Urothelium cell line (cell line): ENCODE measurements at places on chromosomes 5 and 9.

DNA sequence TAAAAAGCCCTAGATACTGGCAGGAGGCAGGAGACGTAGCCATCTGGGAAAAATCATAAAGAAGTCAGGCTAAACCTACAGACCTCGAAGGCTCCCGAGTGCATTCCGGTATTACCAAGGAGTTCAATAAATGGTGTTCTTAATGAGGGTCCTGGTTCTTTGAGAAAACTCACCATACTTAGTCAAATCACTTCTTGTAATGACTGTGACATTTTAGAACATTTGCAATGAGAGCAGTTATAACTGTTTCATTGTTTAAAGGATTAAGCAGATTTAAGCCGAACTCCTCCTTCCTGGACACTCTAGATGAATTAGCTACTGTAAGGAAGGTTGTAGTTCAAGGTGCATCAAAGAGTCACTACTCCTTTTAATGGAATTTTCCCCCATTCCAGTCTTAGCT, 67.8 kb downstream of the EFNA5 start:
- no peak for DNase-seq

GRCh38 chr5:43627028-43627427, 24.0 kb downstream of the NNT start:
- DNase-seq, result peak; percentile 64

GRCh38 chr9:99594056-99594780, 227.5 kb upstream of the NR4A3 start:
- no peak for DNase-seq

GRCh38 chr5:91929522-91929817, 546.4 kb upstream of the ARRDC3 start:
- no peak for DNase-seq

DNA sequence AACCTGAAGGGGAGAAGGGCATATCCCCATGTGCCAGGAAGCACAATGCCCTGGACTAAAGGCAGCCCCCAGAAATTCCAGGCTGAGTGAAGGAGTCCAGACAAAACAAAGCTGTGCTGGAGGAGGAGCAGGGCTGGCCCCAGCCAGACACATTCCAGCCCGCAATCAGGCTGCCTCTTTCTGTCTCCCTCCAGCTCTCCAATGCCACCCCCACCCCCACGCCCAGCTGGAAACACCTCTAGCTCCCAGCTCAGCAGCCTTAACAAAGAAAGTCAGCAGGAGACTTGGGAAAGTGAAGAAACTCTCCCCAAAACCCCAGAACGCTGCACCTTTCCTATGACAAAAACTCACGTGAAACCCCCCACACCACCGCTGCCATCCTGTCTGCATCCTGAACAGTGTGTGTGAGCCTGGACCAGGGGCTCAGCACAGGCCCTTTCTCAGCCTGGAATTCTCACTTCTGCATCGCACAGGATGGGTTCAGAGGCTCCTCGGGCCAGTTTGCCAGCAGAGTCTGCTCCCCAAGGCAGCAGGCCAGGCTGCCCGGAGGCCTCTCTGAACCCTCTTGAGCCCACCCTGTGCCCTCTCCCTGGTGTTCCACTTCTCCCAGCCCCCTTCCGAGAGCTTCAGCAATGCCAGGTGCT, 96.2 kb upstream of the ICE1 start:
- no peak for DNase-seq

DNA sequence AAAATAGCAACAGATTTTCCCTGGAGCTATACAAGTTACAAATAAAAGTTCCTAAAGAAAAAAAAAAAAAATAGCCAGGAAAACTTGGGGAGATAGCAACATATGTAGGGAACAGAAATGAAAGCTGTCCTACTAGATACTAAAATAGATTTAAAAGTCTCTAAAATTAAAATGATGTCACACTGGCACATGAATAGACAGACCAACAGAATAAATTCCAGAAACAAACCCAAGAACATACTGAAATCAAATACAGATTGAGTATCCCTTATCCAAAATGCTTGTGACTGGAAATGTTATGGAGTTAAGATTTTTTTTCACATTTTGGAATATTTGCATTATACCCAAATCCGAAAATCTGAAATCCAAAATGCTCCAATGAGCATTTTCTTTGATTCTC, 23.8 kb downstream of the GOLPH3 start:
- DNase-seq, result no peak

- DNase-seq, result no peak
These were observed 104.7 kb upstream of the PRRC1 start for GRCh38 chr5:127412698-127413097.

- no peak for DNase-seq
These were observed 90.3 kb downstream of the ANKRD55 start for GRCh38 chr5:56142614-56143372.

DNA sequence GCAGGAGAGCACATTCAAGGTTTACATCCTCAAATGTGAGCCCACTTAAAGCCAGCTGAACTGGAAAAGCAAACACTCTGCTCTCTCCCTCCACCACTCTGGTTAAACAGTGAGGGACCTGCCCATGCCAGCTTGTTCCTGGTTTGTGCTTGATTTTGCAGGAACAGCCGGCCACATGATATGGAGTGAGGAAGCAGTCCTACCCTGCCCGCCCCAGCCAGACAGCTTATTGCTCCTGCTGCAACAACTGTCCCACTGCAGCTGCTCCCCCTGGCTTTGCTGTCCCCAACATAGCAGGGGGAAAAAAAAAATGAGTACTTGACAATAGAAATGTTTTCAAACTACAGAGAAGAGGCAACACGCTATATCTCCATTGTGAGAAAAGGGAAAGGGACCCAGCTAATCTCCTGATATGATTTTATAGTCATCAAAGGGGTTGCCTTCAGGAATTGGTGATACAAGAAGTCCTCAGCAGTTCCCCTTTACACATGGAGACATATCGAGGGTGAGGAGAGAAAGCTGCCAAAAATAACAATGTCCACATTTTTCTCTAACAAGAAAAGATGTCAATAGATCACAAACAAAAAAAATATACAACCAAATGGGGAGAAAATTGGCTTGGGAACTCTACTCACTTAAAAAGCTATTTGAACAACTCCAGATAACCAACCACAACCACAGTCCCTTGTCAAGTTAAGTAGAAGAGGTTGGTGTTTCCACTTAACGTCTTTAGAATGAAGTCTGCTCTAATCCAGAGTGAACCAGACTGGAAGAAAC, 4.6 kb downstream of the MYO10 start:
- DNase-seq, result no peak

DNA sequence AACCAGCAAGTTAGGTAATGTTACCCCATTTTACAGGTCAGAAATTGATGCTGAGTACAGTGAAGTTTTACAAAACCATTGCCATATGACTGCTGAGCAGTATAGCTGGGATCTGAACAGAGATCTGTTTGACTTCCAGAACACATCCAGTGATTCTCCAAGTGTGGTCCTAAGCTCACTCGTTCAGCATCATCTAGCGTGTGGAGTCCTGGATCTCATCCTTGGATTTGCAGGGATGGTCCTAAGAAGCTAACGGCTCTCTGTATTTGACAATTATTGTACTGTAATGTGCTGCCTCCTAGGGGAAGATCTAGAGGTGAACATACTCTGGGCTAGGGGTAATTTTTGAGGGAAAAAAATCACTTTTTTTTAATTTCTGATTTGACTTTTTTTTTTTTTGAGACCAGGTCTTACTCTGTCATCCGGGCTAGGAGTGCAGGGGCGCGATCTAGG, 1.4 kb downstream of the SLC26A2 start:
- peak; percentile 54 for DNase-seq

- no peak for DNase-seq
These were observed 76.7 kb downstream of the GRAMD2B start for GRCh38 chr5:126499853-126500342.

GRCh38 chr5:8913522-8913921, 632.4 kb downstream of the SEMA5A start:
- DNase-seq, result no peak

DNA sequence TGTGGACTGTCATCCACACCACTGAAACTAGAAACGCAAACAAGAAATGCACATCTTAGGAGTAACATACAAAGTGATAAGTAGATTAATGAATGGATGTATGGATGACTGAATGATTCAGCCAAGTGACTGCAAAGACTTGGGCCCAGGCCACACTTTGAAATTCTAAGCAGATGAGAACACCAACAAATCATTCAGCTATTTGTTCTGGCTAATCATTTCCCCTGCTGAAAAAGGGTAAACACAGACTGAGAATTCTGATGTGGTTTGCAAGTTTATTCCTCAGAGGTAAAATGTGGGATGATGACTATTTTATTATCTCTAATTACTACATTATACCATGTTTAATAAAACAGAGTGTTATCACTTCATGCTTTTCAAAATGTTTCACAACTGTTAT, 163.2 kb upstream of the ADAMTS16 start:
- DNase-seq, result no peak

GRCh38 chr9:138013836-138014562, 136.4 kb downstream of the CACNA1B start:
- no peak for DNase-seq

- DNase-seq, result no peak
These were observed 329 bp downstream of the CDC23 start for GRCh38 chr5:138212828-138213160.
